WERI-Rb-1 (cell line): ENCODE measurements at places on chromosomes 1 and 21.

- DNase-seq: no peak
Observed at GRCh38 chr1:226494092-226494609, 54.4 kb upstream of the STUM start.

DNA sequence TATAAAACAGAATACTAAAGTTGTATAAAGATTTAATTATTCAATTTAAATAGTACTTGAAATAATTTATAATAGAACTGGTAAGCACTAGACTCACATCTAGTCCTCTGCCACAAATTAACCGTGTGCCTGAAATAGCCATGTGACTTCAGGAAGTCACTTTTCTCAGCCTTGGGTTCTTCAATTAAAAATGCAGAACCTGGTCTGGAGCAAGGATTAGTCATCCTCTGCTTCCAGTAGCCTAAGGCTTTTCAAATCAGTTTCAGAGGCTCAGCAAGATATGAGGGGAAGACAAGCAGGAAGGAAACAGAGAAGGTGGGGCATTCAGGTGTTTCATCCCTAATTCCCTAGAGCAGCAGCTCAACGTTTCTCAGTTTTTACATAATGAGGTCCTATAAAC, 23.0 kb downstream of the DPH5 start:
- DNase-seq: no peak

- DNase-seq: peak; percentile 62
Observed at GRCh38 chr1:153536012-153536670, 350 bp upstream of the S100A6 start.

GRCh38 chr1:14625996-14626395, 27.5 kb downstream of the KAZN start:
- no peak for DNase-seq

DNA sequence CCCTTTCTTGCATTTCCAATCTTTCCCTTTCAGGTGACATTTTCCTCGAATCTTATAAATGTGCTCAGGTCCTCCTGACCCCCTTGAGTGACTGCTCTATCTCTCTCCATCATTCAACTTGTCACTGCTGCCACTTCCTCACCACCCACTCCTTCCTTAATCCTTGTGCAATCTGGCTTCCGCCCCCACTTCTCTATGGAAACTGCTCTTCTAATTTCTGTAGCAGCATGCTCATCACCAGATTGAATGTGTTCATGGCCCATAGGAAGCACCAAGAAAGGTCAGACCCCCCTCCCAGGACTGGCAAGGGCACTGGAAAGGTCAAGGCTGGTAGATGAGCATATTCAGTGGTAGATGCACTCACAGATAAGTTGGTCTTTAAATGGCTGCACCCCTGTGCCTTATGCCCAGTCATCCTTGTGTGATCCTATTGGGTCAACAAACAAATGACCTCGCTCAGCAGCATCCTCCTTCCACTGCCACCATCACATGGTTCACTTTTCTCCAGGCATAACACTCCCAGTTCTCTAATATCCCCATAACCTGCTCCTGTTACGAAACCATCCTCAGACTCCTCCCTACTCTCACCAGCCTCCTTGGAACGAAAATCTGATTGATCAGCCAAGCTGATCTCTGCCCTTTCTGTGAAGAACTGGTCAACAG, 288.5 kb upstream of the POU3F1 start:
- peak; percentile 8 for DNase-seq

- DNase-seq: no peak
Observed at GRCh38 chr1:58258082-58258481, 288.4 kb downstream of the OMA1 start.

DNA sequence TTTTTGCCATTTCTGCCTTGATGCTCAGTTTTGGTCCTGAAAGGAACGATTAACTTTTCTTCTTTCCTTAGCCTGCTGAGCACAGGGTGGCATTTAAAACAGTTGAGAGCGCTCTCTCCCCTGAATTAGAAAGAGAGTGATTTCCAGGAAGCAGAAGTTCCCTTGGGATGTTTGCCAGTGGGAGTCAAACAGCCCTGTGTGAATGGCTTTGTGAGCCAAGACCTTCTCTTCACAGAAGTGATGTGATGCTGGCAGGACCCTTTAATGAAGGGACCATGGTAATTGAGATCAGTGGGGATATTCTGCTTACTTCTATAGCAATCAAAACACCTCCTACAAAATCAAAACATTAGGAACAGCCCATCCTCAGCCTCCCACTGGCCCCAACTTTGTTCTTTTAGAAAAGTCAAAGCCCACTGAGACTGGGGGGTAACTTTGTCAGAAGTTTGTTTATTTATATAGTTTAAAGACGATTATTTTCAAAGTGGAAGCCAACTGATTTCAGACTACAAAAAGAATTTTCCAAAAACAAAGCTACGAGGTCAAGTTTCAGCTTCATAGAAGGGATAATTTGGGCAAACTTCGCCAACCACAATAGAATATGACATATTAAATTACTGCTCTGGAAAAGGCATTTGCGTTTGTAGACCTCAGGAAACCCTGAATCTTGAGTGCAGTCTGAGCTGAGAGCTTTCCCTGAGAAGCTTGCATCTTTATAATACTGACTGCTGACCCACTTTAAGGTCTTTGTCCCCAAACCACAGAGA, 122.7 kb downstream of the GABPA start:
- DNase-seq: no peak
